ENCODE measurements at places on chromosomes 5 and 9.

GRCh38 chr5:151037561-151038411 is 17.4 kb downstream of the GPX3 start:
- peak; percentile 31 for DNase-seq

- peak; percentile 70 for DNase-seq
Observed at GRCh38 chr9:121725008-121725775, 73.8 kb downstream of the DAB2IP start.

DNA sequence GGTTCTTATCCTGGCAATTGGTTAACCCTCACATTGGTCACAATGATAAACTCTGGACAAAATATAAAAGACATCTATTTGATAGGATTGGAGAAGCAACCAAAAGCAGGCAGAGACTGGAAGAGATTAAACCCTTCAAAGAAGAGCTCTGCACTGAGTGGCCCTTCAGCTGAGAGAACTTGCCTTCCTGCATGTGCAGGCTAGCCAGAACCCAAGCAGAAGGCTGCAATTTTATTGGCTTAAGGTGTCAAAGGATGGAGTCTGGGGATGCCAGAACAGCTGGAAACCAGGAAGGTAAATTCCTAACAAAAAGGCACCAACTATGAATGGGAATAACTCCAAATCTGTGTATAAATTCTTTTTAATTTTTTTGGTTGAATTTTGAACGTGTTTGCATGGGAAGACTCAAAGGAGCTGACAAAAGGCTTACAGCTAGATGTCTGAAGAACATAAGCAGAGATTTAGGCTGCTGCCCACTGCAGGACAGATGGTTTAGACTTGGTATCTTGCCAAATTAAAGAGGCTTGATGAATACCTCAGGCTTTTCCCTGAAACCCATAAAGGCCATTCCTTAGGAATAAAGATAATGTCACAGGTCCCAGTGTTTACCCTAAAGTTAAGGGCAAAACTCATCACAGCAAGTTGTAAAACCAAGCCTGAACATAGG is 66.3 kb downstream of the NR2F1 start:
- no peak for DNase-seq

- DNase-seq, result no peak
Observed at GRCh38 chr5:179126506-179126991, 66.4 kb downstream of the ZNF354C start.

- DNase-seq, result no peak
Observed at GRCh38 chr5:45411971-45412612, 284.1 kb downstream of the HCN1 start.

DNA sequence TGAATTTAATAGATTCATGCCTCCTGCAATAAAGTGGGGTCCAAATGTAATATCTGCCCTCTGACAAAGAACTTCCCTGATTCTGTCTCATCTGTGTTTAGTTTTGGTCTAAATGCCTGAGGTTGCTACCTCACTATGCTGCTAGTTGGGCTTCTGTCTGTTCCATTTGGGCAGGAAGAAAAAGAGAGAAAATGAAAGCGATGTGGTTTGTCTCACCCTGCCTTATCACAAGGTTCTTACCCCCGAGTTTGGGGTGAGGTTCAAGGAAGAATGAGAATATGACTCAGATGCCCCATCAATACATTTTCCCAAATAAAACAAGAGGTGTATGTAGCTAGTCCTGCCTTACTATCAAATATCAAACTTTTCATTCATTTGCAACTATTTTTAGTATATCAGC is 132.1 kb upstream of the MTAP start:
- DNase-seq, result no peak

DNA sequence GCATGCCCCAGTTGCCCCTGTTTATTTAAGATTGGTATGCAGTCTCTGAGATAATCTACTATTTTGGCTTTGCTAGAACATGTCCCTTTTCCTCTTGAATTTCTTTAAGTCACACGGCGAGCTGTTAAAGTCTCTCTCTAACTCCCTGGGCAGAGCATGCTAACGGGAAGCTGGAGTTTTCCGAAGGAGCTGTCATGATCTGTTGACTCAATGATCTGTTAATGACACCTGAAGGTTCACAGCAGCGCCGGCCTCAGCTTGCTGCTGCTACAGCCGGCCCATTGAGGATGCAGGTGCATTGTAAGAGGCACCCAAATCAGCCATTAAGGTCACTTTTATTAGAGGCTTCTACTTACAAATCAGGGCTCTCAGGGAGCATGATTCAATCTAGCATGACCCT is 1203.4 kb downstream of the MAT2B start:
- DNase-seq, result no peak

GRCh38 chr5:142692321-142692894 is 6.5 kb upstream of the FGF1 start:
- no peak for DNase-seq

DNA sequence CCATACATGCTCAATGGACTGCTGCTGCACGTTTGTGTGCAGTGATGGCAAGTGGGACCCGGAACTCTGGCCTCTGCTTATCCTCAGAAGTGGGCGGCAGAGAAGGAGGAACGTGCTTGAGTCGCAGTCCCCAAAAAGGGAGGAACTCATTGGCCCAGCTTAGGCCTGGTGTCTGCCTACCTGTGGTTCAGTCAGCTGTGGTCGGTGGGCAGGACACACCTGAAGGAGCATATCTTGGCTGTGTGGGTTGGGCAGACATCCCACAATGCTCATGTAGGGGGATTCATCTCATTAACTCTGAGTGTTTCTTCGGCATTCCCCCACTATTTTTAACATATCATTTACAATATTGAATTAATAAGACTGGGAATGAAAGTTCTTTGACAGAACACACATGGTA is 122.9 kb upstream of the IL12B start:
- no peak for DNase-seq

GRCh38 chr5:60613826-60614225 is 86.1 kb downstream of the DEPDC1B start:
- DNase-seq, result no peak

DNA sequence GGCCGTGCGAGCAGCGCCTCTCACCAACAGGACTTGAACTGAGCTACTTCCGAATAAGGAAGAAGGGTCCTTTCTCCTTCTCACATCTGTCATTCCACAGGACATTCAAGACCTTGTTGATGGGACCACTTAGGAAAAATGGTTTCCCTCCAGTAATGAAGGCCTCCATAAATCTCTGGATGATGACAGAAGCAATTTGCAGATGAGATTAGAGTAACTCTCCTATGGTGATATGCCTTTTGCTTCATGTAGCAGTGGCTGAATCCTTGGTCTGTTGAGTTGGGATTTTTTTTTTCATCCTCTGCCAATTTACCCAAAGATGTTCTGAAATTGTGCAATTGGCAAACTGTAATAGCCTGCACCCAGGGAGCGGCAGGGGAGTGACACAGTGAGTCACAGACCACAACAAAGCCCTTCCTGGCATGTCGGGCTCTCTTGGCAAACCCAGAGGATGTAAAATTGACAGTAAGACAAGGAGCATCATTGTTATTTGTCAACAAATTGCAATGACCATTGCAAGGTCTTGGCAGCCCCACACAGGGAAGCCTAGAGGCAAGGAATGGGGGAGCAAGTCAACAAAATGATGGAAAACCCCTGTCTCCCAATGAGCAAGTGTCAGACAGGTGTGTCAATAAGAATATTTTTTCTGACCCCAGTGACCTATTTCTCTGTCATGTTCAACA is 275.9 kb downstream of the ACTL7B start:
- DNase-seq, result no peak

DNA sequence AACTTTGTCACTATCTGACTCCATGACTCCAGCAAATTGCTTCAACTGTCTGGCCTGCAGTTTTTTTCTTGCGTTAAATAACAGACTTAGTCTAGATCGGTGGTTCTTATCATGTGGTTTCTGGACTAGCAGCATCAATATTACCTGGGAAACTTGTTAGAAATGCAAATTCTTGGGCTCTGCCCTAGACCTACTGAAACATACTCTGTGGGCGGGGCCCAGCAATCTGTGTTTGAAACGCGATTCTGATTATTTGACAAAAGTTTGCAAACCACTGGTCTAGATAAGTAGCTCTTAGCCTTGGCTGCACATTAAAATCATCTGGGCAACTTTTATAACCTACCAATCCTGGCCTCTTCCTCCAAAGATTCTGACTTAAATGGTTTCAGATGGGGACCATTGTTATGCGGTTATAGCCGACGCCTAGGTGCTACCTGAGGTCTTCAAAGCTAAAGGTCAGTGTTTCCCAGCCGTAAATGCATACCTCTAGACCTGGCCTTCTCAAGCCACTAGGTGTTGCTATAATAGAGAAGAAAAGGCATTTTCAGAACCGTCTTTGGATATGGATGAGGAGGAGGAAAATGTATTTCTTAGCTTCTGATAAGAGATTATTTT is 74.0 kb downstream of the C9orf85 start:
- DNase-seq, result no peak

DNA sequence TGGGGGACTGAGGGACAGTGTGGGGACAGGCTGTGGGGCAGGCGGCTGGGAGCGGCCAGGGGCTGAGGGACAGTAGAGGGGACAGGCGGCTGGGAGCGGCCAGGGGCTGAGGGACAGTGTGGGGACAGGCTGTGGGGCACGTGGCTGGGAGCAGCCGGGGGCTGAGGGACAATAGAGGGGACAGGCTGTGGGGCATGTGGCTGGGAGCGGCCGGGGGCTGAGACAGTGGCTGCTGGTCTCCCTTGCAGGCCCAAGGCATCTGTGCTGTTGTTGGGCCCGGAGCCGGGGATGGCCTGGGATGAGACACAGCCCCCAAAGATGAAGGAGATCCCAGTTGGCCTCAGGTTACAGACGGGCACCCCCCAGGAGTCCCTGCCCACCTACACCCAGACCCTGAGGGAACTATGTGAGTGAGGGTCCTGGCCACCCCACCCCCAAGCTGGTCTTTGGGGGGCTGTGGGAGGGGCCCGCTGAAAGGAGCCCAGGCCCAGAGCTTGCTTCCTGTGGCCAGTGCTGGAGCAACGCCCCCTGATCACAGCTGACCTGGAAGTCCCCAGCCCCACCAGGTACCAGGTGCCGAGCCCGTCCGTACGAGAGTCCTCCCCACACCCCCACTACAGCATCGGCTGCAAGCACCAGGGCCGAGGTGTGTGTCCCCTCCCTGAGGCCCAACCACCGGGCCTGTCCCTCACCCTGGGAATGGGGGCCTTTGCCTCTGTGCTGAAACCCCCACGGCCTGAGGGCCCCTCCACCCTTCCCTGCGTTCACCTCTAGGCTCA is 593 bp downstream of the STPG3 start:
- no peak for DNase-seq

All from brain pericyte (primary cell).